ENCODE measurements at places on chromosomes 1 and 21.

GRCh38 chr1:17606826-17607440 is 67.4 kb downstream of the ARHGEF10L start:
- peak; percentile 72 for DNase-seq

DNA sequence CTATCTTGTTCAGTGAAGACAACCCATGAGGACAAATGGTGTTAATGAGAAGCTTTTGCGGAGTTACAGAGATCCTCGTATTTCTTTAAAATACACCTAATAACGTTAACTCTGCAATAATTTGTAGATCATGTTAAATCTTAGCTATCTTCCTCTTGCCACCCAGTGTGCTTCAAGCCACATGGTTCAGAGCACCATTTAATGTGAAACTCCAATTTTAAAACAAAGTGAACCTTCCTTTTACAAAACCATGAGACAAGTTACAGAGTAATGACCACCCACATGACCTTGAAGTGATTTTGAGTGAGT is 1.7 kb upstream of the KCNE2 start:
- no peak for DNase-seq

GRCh38 chr1:10074059-10074851 is 41.5 kb downstream of the UBE4B start:
- DNase-seq, result no peak

- DNase-seq, result no peak
Observed at GRCh38 chr1:235725434-235725833, 75.8 kb upstream of the GNG4 start.

DNA sequence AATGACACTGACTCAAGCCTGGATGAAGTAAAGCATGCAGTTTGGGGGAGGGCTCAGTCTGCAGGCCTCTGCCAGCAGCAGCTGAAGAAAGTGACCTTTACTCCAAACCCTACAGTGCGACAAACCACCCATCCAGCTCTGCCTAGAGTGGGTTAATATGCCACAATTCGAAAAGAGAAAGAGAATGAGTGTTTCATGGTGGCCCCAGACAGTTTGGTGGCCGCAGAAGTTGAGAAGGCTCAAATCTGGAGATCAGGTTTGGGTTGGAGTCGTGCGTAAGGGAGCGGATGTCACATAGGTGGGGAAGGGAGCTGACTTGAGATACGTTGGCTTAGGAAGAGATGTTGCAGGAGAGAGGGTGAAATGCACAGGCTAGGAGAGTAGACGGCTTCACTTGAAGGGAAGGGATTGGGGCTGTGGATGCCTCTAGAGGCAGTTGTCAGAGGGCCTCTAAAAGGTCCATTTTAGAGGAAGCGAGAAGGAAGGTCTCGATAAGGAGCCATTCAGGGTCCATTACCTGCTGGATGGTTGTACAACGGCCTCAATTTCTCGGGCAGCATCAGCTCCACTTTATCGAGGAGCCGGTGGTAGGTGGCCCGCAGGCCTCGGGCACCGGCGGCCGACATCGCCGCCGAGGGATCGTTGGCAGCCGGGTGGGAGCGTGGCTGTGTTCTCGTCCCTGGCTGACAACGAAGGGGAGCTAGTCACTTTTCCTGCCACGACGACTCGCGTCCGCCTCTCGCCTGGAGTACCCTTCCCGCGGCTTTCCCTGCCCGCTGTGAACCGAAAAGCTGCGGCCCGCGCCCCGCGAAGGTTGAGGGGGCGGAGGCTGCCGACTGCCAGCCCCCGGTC is 1.0 kb upstream of the DCAF6 start:
- peak; percentile 31 for DNase-seq

GRCh38 chr1:158686111-158687009 is at the start of gene SPTA1:
TSS of gene SPTA1 (minus strand) at chr1:158686715. CDS start at chr1:158686517, 198 bp downstream.
- DNase-seq, result no peak
